ENCODE measurements at places on chromosomes 12 and 14.

DNA sequence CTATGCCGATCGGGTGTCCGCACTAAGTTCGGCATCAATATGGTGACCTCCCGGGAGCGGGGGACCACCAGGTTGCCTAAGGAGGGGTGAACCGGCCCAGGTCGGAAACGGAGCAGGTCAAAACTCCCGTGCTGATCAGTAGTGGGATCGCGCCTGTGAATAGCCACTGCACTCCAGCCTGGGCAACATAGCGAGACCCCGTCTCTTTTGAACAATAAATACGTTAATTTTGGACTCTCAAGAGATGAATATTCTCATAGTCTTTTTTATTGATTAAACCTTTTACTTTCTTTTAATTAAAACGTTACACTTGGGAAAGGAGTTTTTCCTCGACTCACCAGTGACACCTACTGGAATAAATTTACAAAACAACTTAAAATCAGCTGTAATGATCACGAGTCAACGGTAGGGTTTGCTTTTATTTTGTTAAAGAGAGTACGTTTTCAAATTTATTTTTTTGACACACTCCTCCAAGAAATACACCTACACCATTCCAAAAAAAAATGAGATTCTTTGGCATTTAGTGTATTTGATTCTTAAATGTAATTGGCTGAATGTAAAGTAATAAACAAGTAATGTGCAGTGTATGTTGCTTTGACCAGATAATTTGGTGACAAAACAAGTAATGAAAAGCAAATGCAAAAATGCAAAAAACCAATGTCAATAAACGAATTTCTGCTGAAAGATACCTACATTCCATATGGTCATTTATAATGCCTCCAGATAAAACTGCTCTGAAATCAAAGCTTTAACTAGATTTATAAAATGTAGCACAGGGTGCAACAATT, 687 bp upstream of the RPS29 start:
- peak; percentile 62 for DNase-seq

DNA sequence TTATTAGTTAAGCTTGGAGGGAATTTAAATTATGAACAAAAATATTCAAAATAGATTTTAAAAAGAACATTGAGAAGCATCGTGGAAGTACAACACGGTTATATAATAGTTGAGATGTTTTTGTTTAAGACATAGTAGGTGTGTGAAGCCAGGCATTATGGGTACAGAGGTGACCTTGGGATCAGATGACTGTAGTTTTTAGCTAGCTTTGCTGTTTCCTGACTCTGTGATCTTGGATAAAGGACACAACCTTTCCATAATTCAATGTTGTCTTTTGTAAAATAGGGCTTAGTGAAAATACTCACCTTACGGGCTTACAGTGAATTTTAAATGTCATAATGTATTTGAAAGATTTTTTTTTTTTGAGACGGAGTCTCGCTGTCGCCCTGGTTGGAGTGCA, 239.7 kb downstream of the SLC2A13 start:
- no peak for DNase-seq

DNA sequence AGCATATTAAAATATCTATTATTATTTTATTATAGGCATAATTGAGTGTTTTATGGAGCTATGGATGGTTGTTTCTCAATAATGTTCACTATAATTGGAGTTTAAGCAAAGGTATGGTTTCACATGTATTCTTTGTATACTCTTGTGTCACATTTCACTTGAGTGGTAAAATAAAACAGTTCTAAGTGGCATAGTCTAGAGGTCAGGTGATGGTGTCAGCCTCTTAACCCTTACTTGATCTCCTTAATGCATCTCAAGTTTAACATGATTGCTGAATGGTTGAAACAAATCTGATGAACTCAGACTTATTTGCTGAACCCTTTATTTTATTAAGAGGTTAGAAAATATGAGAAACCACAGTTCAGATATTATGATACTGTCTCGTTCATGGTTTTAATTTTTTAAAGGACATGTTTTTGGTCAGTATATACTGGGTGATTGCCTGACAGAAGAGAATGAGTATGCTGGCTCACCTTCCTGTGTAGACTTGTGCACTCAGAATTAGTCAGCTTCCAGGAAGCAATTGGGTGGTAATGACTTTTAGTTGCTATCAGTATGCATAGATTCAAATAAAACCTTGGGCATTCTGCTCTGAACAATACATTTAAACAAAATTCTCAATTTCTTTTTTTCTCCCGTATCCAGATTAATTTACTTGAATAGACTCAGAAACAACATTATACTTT, 464.6 kb downstream of the PCNX1 start:
- DNase-seq: no peak

- DNase-seq: no peak
Observed at GRCh38 chr12:120651821-120652220, 11.4 kb downstream of the CABP1 start.

DNA sequence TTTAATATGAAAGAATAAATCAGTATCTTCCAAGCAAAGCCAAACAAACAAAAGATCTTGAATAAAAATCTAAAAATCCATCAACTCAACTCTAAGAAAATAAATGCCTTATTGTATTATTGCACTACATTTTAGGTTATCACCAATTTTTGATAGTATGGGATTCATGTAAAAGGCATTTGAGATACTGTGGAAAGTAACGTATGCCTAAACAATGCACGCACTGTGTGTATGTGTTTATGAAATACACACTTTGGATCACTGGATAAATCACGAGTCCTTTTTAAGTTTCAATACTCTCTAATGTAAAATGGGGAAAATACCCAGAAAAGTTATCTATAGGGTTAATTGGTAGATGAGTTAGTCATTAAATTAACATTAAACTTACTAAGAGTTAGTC, 17.7 kb downstream of the WBP11 start:
- no peak for DNase-seq
